Karpas-422 (cell line): ENCODE measurements at places on chromosomes 6 and 20.

GRCh38 chr6:72521684-72522083 lies 100.2 kb upstream of the KCNQ5 start:
- DNase-seq, result no peak

DNA sequence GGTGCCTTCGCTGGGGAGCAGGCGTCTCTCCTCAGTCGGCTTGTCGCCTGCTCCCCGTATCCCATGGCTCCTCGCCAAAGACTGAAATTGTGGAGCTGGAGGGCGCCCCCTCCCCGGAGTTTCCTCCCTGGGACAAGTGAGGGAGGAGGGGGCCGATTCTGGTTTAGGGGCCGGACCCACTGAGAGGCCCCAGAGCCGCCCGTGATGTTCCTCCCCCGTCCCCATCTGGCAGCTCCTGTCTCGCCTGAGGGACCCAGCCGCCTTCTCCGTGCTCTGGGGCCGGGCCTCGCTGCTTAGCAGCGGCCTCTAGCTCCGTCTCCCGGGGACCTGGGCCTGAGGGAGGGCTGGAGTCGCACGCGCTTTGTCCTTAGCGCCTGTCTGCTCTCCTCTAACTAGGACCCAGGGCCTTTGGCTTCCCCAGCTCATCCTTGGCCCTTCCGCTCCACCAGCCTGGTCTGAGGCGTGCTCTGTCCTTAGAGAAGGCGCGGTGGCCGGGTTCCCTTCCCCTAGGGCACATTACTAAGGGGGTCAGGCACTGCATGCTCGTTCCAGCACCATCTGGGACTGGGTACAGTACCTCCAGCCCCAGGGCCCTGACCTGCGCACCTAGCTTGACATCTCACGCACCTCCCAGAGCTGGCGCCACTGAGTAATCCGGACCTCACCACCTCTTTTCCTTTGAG lies 29.7 kb downstream of the SLC12A5 start:
- DNase-seq, result no peak

DNA sequence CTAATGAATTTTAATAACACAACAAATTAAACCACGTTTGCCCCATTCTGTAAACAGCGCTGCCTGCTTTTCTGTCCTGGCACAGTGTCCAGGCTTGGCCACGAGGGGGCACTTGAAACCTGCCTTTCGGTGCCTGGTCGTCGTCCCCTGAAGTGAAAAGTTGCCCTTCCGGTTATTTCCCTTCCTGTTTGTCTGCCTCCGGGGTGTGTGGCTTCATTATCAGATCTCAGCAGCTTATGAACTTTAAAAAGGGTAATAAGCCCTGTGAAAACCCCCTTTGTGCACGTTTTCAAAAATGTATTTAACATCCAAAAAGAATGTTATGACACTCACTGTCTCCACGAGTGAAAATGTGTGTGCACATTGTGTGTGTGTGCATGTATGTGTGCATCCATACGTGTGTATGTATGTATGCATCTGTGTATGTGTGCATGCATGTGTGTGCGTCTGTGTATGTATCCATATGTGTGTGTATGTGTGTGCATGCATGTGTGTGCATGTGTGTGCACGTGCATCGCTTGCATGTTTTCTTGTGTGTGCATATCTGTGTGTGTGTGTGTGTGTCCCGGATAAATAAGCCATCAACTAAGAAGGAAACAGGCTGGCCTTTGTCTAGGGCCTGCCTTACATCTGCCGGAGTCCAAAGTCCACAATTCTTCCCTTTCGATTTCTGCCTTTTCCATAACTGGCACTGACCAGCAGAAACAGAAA lies 358.4 kb downstream of the THBS2 start:
- DNase-seq, result peak; percentile 91

DNA sequence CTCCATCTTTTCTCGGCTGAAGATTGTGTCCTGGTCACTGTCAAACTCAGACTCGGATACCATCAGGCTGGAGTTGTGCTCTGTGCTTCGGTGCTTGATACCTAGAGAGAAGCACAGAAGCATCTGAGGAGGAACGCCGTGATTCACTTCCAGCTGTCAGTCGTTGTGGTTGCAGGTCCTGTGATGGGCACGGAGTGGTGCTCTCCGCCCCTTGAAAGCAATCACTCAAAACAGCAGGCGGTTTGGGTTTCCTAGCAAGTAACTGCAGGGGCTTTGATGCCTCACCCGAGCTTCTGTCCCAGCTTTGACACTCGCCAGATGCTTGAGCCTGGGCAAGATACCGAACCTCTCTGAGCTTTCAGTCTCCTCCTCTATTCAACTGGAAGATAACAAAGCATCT lies 52.5 kb downstream of the ALDH5A1 start:
- peak; percentile 75 for DNase-seq

DNA sequence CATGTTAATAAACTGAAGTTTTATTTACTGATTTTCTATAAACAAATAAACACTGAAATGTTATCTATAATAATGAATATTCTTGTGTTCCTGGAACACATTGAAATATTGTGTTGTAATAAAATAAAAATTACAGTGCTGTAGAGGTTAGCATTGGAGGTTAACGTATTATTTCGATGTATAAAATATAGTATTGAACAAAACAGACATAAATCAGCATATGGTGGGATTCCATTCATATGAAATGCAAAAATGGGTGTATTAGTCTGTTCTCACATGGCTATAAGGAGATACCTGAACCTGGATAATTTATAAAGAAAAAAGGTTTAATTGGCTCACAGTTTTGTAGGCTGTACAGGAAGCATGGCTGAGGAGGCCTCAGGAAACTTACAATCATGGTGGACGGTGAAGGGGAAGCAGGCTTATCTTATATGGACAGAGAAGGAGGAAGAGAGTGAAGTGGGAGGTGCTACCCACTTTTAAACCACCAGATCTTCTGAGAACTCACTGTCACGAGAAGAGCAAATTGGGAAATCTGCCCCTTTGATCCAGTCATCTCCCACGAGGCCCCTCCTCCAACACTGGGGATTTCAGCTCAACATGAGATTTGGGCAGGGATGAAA lies 24.6 kb upstream of the BMP6 start:
- DNase-seq, result no peak

GRCh38 chr20:58710481-58711265 lies 18.1 kb downstream of the NPEPL1 start:
- no peak for DNase-seq

DNA sequence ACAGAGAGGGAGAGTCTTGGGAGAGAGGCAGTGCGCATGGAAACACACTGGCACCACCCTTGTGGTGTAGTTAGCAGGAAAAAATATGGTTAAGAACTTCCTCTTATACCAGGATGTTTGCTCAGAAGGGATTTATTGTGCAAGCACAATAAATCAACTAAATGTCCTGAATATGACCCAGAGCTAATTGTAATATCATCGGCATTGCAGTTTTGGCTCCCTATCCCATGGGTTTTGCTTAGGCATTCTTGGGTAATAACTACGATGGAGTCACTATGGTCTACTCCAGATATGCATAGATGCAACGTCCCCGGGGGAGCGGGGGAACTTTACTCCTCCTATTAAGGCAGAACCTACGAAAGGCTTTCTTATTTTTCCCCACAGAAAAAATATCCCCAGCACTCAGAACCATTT lies 751.6 kb downstream of the EYS start:
- DNase-seq, result no peak

DNA sequence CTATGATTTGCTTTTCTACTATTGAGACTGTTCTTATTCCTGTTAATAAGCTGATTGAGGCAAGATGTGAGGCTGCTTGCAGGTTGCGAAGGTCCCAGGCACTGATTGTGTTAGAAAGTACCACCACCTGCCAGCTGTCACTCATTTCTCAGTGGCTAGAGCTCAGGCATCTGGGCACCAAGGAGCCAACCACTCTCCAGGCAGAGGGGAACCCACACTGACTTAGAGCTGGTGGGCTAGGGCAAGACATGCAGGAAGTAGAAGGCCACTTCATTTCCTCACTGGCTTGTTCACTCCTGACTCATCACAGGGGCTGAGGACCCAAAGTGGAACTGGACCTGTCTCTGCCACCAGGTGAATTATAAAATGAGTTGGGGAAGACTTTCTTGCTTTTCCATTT lies 7.8 kb upstream of the DLL1 start:
- no peak for DNase-seq

DNA sequence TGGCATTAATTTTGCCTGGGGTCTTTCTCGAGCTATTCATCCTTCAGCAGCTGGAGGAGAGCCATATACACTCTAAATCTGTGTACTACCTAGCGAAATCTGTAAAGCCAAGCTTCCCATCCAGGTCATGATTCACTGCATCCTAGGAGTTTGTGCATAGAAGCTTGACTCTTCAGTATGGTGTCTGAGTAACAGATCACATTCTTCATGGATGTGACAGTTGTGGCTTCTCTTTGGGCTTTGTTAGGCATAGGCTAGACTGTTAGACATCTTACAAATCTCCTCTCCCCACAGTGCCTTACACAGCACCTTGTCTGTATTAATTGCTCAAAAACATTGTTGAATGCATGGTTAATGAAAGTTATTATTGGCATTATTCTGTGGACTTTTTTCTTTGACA lies 177.0 kb downstream of the EYA4 start:
- DNase-seq, result no peak

GRCh38 chr20:21677781-21678180 lies 27.7 kb upstream of the PAX1 start:
- DNase-seq, result no peak

DNA sequence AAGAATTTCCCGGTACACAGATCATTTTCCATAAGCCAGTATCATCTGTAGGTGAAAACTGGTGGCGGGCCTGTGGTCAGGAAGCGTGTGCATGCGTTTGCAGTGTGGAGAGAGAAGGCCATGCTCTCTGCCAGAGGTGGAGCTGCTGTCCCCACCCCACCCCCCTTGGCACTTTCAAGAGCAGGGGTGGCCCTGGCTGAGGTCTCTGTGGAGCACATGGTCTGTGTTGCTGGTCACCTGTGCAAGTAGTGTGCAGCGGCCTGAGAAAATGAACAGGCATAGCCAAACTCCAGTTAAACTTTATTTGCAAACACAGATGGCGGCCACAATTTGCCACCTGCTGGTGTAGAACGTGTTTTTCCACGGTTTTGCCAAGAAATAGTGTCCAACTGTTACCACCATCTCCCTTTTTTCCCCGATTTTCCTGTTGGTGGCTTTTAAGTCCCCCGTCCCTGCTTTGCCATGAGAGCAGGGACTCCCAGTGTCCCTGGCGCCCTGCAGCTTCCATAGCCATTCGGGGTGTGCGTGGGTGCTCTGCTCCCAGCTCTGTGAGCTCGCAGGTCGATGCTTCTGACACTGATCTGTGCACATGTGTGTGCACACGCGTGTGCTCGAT lies 2.5 kb downstream of the ADRM1 start:
- no peak for DNase-seq

DNA sequence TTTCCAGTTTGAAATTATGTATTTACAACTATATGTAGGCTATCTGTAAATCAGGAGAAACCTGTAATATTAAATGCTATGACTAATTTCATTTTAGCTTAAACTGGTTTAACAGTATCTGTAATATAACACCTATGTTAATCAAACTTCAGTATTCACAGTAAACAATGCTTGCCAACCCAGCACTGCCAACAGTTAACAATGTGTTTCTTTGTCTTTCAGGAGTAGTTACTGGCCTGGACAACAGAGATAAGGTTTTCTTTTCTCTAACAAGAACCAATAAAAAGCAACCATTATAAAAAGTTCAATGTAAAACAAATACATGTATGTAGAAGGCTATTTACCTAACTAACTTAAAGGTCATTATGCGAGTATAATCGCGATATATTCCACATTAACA lies 158.8 kb downstream of the CDK19 start:
- DNase-seq, result no peak

DNA sequence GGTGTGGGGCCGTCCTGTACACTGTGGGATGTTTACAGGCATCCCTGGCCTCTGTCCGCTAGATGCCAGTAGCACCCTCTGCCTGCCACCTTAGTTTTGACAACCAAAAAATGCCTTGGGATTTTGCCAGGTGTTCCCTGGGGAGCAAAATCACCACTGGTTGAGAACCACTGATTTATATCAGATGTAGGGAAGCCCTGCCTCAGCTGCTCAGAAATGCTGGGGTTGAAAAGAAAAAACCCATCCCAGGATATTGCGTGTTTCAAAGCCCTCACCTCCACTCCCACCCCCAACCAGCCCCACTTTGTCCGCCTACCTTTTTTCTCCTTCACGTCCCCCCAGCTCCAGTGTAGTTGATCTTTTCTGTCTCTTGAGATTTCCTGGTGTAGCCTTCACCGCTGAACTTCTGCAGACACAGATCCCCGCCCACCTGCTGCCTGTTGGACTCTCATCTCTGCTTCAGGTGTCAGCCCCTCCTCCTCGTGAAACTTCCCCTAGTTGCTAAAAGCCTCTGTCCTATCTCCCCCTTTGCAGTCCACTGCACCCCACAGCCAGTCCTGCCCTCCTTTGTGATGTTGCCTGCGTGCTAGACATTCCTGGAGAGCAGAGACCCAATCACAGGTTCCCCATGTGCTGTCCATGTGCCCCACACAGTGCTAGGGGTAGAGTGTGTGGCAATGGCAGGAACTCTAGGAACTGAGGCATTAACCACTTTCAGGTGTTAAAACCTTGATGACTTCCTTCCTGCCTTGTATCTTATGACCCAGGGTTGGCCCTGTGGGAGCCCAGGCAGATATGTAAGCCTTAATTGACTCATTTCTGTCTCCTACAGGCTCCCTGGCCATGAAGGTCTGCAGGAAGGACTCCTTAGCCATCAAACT lies 98.9 kb downstream of the TBC1D7 start:
- peak; percentile 76 for DNase-seq

DNA sequence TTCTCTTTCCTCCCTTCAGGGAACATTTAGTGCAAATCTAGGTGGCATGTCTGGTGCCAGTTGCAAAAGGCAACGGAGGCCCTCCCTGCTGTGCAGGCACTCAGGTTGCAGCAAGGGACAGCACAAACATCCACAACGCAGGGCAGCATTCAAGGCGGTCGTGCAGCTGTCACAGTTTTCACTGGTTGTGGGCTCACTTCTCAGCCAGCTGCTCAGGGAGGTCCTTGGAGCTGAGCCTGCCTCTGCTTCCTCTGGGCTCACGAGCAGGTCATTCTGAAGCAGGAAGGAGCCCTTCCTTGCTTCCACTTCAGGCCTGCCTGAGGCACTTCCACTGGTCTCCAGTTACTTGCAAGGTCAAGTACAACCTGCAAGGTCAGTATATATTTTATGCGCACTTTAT lies 3.8 kb upstream of the NPEPL1 start:
- DNase-seq, result no peak

- DNase-seq, result no peak
Observed at GRCh38 chr6:91600561-91600960, 1013.7 kb upstream of the MAP3K7 start.

DNA sequence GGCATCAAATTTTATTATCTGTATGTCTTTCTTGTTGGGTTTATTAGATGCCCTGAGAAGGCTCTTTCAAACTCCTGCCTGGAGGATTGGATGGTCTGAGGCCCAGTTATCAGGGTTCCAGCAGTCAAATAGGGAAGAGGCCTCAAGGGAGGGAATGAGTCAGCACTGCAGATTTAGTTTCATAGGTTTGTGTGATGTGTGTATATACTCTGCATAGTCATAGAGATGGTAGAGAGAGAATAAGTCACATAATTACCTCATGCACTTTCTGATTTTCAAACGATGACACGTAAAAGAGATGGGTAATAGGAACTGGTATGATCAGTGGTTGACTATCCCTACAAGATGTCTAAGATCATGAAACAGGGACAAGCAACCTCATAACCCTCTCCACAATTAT lies 82.1 kb downstream of the ADAT2 start:
- no peak for DNase-seq
